ENCODE measurements at places on chromosomes 6 and 20.

DNA sequence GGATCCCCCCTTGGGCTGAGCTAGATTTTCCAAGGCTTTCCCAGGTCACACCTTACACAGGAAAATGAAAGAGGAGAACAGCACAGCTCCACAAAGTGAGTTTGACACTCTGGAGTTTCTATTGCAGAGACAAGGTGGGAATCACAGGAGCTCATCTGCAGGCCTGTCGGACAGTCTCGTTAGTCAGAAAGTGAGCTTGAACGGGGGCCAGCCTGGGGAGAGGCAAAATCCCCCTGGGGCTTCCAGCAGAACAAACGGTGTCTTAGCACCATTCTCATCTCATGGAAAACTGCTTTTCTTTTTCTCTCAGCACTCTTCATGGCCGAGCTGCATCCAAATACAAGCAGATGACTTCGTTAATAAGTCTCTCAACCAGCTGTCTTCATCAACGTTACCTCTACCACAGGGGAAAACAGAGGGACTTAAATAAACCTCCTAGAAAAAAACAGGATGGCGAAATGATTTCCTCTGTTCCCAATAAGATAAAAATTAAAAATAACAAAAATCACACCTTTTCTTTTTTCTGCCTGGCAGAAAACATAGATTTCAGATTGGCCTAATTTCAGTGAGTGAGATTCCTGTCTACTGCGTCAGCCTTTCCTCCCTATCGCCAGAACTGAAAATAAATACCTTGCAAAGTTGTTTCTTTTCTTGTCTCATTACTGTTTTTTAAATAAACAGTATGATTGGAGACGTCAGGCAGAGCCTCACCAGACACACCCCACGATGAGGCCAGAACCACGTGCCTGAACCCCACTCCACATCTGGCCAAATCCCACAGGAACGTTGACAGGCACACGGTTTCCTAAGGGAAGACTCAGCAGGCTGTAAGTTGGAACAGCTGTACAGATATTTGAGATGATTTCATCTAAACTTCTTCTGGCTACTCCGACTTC is 219.0 kb downstream of the TTLL2 start:
- DNase-seq: no peak

DNA sequence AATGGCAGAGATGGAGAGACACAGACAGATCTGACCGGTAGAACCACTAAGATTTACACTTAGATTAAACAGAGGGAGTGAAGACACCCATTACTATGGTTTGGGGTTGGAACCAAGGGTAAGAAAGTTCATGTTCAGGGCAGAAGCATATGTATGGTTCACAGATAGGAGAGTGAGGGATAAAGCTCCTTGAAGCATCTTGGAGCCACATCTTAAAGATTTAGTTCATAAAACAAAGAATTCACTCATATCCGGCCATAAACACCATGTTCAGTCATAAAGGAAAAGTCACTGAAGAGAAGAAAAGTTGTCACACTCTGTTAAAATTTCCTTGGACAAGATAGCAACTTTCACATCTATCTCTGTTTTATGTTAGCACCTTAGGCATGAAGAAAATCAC is 18.0 kb downstream of the STX7 start:
- no peak for DNase-seq

- no peak for DNase-seq
These were observed 16.6 kb downstream of the POM121L2 start for GRCh38 chr6:27295301-27296079.

DNA sequence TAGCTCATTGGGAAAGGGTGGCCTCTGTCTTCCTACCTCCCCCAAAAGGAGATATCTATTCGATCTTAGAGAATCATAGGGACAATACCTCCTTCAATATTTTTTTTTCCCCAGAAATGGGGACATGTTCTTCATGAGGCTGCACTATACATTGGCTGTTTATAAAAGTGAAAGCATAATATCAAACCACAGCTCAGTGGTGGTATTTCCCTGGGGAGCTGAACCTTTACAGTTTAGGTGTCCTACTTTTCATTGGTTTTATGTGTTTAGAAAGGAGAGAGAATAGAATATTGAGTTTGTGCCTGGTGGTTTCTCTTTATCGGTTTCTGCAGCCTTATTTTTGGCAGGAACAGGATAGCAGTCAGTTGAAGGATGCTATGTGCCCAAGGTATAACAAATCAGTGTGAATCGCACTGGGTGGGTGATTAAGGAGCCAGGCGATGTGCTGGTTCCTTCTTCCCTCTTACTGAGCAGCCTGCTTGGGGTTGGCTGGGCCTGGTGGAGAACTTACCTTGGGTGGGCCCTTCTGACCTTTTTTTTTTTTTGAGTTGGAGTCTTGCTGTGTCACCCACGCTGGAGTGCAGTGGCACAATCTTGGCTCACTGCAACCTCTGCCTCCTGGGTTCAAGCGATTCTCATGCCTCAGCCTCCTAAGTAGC is 25.2 kb downstream of the UST start:
- no peak for DNase-seq

DNA sequence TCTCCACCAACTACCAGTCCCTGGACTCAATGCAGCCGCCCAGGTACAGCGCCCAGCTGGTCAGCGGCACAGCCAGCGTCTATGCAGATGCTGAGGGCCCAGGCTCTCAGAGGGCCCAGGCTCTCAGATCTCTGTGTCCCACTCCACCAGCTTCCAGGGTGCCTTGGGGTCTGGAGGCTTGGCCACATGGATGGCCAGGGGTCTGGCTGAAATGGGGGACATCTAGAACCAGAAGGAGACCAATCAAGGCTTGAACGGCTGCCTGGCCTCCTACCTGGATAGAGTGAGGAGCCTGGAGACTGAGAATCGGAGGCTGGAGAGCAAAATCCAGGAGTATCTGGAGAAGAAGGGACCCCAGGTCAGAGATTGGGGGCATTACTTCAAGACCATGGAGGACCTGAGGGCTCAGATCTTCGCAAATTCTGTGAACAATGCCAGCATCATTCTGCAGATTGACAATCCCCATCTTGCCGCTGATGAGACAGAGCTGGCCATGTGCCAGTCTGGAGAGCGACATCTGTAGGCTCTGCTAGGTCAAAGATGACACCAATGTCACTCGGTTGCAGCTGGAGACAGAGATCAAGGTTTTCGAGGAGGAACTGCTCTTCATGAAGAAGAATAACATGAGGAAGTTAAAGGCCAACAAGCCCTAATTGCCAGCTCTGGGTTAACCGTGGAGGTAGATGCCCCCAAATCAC is 44.1 kb upstream of the GRM4 start:
- peak; percentile 33 for DNase-seq

- DNase-seq: no peak
These were observed 463.9 kb upstream of the JAG1 start for GRCh38 chr20:11137688-11138087.

DNA sequence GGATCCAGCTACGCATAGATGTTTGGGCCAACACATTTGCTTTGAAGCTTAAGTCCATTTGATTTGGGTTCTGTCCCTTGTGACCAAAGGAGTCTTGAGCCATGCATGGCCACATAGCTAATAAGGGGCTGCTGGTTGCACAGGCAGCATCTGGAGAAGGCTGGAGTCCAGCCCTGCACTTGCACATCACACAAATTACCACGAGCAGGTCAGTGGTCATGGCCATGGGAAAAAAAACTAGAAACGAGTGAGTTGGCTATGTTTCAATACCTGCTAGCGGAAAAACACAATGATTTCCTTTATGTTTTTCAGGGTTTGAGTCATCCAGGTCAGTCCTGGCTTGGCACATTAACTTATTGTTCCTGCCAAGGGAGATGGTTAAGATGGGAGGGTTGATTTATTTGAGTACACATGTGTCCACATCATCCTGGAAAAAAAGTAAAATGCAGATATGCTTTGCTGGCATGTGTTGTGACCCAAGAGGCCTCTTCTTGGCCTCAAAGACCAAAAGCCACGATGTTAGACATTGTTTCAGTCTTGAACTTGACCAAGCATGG is 5.6 kb upstream of the STX16 start:
- DNase-seq: no peak

GRCh38 chr6:17161076-17161475 is 59.2 kb downstream of the STMND1 start:
- DNase-seq: no peak

DNA sequence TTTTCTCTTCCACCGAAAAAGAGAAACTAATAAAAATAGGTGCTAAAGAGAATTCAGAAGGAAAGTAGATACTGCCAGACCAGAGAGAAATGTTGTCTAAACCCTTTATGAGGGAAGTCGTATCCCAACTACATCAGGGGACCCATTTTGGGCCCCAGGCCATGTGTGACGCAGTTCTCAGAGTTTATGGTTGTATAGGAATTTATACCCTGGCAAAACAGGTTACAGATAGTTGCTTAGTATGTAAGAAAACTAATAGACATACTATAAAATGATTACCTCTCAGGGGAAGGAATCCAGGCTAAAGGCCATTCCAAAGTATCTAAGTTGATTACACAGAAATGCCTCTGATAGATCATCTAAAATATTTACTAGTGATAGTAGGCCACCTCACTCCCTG is 28.6 kb upstream of the SLC52A3 start:
- DNase-seq: no peak

DNA sequence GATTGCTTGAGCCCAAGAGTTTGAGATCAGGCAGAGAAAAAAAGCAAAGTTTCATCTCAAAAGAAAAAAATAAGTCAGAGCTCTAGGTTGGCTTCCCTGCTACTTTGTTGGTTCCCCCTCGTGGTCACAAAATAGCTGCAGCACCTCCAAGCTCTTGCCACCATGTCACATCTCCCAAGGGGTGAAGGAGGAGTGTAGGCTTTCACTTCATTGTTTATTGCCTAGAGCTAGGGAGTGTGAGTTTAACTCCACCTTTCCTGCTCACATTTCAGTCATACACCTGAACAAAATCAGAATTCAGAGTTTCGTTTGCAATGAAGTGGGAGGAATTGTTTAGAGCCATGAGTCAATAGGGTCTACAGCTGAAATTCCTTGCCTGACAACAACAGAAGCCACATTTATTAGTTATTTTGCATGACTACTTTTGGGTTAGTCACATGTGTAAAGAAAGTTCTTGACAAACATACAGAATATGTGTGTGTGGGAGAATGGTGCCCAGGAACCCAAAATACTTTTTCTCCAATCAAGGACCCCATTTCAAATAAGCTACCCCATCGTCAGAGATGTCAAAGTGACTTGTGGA is 56.2 kb upstream of the UFL1 start:
- DNase-seq: no peak

GRCh38 chr6:56517155-56517745 is 125.4 kb downstream of the DST start:
- DNase-seq: no peak

- no peak for DNase-seq
These were observed 272.1 kb upstream of the EYS start for GRCh38 chr6:65979120-65979519.

GRCh38 chr20:40913224-40914185 is 115.1 kb upstream of the TOP1 start:
- no peak for DNase-seq

DNA sequence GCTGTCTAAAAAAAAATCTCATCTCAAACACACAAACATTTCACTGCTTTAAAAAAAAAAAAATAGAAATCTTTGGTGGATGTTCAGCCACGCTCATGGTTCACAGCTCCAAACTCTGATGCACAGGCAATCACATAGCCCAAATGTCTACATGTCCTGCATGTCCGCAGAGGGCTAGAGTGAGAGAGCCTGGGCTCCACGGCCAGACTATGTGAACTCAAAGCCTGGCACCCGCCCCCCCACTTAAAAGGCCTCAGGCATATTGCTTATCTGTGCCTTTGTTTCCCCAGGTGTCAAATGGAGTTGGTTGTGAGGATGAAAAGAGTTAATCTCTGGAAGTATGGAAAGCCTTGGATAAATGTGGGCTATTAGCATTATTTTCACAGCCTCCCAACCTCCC is 10.5 kb upstream of the PTGIS start:
- DNase-seq: no peak

GRCh38 chr6:11460837-11461661 is 76.5 kb upstream of the TMEM170B start:
- DNase-seq: no peak

GRCh38 chr20:41165001-41165882 is 27.9 kb downstream of the PLCG1 start:
- DNase-seq: no peak

DNA sequence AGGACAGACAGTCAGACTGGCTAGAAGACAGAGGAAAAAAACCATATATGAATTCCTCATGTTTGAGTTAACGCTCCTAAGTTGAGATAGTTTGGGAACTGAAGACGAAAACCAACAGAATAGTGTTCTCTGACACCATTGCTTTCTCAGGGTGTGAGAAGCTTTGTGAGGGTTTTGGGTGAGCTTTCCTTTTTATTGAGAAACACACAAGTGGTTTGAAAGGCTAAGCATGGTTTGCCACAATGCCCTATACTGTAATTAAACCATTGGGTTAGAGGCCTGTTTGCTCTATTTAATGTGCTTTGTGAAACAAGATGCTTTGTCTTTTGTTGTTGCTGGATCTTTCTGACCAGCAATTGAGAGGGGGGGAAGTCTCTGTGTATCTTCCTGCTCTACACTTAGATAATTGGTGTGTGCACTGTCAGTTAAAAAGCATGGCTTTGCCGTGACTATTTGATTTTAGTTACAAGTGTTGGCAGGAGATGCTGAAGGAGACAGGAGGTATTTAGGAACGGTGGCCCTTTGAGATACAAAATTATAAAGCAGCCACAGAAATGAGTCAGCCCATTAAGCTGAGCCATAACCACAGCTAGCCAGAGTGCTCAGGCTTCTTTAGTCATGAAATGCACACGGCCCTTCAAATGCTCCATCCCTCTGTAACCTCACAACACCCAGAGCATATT is 273.0 kb upstream of the PREP start:
- no peak for DNase-seq

DNA sequence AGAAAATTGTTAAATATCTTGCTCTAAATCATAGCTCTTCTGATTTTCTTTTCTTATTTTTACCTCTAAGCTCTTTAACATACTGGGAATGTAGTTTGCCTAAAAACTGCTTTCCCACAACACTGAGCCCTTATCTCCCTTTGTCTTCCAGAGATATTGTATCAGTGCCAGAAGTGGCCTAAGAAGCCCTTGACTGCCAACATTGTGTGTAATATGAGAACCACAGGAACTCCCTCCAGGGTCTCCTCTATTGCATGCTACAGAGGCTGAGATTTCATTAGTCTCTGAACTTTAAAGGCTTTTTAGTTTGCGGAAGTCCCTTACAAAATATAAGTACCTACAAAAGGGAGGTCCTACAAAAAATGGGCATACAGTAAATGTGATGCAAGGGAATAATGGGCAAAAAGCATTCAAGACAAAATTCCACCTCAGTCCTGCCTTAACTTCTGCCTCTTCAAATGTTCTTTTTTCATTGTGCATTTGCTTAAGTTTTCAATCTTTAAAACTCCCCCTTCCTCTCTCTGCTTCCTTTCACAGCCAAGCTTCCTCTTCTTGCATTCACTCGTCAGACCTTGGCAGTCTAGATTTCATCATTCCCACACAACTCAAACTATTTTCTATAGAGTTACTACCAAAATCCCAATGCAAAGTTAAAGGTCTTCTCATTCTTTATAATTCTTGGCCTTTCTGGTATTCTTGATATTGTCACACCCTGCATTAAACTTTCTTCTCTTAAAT is 76.5 kb downstream of the ADGRG6 start:
- no peak for DNase-seq

DNA sequence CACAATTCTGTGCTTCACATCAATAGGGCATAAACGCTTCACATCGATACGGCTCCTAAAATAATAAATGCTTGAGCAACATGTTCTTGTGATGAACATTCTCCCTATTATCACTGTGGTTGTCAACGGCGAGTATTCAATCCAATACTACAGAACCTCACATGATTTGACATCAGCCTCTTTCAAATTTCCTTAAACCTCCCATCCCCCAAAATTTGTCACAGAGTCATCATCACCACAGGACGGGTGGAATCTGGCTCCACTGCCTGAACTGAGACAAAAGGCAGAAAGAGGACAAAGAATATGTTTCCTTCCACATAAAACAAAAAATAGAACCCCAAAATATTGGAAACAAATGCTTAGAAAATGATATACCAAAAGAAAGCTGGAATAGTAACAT is 7.3 kb downstream of the THEMIS start:
- no peak for DNase-seq

Data from stimulated activated CD4-positive, alpha-beta T cell treated with anti-CD3 and anti-CD28 coated beads, Interleukin-1b, Interleukin-23, amount 100 ng/mL, for 4 hours (primary cell).